ENCODE measurements at places on chromosomes 12 and 14. TPM values are rescaled to one million over a fixed set of nuclear protein-coding genes. Genes with fewer than 3 reads are reported as not detected.

KCNC2 gene
- 0.08 TPM for total RNA-seq

KLHL33 gene
- 0.20 TPM for total RNA-seq

KRT8 gene
- 235 TPM for total RNA-seq

CEBPE gene
- not detected for total RNA-seq

GRCh38 chr12:24698972-24699371 lies 249.9 kb downstream of the BCAT1 start:
- DNase-seq: no peak

DNA sequence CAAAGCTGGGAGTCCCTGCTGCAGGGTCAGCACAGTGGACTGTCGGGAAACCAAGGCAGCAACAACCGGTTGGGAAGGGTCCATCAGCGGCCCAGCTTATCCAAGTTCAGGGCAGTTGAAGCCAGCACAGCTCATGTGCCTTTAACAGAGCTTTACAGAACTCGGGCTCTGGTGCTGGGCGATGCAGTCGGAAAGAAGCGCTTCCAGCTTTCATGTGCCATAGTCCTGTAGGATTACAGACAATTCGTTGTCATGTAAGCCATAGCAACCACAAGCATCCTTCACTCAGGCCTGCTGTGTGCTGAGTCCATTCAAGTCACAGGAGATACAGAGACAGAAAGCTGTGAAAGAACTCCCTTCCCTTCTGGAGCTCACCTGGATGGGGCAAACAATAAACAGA lies 3.5 kb upstream of the FAM181A start:
- no peak for DNase-seq

DNA sequence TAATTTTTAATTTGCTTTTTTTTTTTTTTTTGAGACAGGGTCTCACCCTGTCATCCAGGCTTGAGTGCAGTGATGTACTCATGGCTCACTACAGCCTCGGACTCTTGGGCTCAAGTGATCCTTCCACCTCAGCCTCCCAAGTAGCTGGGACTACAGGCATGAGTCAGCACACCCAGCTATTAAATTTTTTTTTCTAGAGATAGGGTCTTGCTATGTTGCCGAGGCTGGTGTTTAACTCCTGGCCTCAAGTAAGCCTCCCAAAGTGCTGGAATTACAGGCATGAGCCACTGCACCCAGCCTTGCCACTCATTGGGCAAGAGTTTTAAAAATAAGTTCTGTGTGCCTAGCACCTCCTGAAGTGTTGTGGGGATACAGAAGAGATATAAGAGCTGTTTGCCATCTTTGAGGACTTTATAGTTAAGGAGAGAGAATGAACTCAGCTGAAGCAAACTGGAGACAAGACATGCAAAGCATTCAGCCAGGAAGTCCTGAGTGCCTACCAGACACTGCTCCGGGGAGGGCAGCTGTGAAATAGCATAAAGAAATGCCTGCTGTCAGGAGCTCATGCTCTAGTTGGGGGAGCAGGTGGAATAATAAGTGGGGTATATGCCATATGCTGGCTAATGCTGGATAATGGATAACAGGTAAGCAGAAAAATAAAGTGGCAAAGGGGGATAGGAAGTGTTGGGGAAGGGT lies 15.0 kb upstream of the EMP1 start:
- DNase-seq: no peak

GRCh38 chr12:95549392-95550084 lies 1.7 kb downstream of the USP44 start:
- no peak for DNase-seq

- no peak for DNase-seq
Observed at GRCh38 chr12:8950221-8950527, 729 bp upstream of the M6PR start.

DNA sequence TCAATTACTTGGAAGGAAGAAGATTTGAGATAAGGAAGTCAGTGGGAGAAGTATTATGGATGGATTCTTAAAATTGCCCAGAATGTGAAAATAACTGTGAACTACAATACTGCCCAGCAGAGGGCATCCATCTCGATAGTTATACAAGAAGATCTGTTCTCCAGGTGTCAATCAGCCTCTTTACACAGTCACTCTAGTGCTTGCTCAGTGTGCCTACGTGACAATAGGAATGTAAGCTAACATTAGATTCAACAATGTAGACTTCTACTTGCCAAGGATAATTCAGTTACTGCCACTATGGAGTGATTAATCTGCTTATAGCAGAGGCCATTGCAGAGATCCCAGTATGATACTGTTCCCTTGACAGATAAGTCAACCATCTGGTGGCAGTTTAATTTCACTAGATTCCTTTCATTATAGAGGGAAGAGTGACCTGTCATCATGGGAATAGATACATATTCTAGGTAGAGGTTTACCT lies 10.6 kb upstream of the MAP4K5 start:
- DNase-seq: no peak

DNA sequence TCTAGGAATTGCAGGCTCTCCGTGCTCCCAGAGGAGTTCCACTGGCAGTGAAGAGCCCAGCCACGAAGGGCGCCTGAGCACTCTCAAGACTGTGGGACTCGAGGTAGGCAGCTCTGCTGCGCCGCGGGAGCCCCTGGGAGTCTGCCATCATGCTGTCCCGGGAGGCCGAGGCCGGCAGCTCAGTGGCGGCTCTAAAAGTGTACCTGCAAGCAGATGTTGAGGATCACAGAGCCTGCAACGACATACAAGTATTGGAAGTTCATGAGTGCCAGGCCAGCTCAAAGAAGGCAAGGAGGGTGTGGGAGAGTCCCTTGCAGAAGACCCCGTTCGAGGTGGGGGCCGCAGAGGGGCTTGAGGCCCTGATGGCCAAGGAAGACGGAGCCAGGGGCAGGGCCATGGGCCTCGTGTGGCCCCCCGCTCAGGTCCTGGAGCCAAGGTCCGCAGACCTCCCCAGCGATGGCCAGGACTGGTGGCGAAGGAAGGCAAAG lies 62.7 kb downstream of the MUCL1 start:
- no peak for DNase-seq

DNA sequence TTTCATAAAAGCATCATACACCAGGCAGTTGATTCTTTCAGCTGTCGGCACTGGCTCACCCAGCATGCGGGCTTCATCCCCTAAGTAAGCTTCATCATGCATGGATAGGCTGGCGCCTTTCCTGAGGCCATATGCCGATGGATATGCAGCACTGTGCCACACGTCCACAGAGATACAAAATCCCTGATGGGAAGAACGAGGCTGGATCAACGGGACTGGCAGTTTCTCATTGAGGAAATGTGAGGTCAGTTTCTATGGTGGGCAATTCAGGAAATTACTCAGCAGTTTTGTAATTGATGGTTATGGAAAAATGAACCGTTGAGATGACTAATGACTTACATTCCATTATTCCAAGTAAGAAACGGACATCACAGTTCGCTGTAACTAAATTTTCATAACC lies 453.8 kb downstream of the TMEM121 start:
- DNase-seq: no peak

DNA sequence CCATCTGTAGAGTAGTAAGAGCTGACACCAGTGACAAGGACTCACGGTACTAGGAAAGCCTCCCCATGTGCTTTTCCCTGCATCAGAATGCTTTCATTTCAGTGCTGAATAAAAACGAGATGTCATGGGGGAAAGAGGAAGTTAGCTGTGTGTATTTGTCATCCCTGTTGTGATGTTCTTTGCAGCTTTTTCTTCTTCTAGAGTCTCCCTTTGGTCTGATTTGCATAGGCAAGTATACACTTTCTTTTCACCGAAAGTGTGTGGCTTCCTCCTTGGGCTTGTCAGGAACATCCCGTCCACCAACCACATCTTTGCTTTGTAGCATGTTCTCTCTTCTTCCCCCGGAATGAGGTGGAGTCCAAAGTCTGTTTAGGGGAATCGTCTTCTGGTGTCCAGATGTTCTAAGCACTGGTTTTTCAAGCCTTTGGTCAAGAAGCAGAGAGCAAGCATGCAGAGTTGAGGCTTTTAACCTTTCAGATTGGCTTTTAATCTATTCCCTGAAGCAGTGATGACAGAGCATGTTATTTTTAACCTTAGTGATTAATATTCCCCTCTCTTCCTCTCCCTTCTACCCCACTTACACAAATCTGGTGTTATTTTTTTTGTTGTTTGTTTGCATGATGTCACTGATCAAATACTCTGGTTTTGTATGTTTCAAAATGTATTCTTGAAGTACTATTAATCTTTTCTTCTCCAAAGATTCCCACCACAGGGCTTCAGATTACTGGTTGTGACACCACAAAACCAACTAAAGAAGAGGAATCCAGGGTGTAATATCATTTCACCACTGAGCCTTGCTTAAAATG lies 163.4 kb downstream of the SAMD4A start:
- no peak for DNase-seq

DNA sequence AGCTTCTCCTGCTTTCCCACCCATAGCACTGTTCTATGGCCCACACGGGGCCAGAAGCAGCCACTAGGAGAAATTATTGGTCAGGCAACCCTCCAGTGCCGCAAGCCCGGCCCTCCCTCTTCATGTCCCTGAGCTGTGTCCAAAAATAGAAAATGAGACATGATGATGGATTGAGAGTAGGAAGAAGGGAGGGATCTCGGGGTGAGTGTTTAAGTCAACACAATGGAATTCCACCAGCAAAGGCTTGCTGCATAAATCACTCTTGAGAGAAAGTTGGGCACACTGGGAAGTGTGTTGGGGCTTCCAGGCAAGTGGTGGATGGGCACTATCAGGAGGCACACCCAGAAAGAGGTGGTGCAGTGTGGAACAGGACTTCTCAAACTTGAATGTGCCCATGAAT lies 94.2 kb downstream of the LLPH start:
- DNase-seq: no peak

DNA sequence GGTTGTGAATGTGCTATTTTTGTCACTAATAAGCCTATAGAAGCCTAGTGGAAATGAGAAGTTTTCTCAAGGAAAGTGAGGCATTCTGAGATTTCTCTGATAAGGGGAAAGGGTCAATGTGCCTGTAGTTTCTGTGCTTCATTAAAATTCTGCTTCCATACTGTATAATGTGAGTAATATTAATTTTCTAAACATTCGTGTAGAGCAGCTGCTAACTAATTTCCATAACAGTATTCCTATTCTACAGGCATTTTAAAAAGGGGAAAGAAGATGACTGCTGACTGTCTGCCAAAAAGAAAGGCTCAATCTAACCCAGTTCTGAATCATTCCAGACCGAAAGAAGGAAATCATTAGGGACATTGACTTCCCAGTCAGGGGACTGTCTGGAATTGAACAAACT lies 293.3 kb upstream of the TMPO start:
- no peak for DNase-seq

DNA sequence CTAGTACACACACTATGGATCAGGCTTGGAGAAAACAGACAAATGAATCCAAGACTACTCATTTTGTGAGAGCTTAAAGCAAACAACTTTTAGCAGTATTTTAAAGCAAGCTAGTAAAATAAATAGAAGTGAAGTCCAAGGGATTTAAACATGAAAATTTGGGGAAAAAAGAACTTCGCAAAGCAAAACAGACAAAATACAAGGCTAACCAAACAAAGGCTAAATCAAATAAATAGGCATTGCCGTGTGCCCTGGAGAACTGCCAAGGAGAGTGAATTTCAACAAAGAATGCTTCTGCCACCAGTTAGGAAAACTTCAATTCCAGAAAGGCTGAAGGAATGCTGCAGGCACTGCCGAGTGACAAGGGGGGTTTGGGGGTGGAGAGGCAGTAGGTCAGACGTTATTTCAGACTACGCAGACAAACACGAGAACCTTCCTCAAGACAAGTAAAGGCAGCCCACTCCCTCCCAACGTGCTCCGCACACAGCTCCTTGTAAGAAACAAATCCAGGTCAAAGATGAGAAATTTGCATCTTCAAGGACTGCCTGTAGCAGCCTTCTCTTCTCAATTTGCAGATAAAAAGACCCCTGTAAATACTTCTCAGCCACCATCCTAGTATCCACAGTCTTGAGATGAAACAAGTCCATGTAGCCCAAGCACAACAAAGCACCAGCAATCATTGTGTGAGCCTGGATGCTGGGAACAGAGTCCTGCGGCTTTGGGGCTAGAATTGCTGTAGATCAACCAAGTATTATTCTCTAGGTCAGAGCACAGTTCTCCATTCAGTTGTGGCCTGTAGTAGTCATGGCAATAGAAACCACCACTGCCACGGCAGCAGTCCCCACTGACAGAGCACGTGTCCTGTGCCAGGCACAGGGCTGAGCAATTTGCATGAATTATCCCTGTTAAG lies 43.3 kb downstream of the EFCAB11 start:
- peak; percentile 70 for DNase-seq

DNA sequence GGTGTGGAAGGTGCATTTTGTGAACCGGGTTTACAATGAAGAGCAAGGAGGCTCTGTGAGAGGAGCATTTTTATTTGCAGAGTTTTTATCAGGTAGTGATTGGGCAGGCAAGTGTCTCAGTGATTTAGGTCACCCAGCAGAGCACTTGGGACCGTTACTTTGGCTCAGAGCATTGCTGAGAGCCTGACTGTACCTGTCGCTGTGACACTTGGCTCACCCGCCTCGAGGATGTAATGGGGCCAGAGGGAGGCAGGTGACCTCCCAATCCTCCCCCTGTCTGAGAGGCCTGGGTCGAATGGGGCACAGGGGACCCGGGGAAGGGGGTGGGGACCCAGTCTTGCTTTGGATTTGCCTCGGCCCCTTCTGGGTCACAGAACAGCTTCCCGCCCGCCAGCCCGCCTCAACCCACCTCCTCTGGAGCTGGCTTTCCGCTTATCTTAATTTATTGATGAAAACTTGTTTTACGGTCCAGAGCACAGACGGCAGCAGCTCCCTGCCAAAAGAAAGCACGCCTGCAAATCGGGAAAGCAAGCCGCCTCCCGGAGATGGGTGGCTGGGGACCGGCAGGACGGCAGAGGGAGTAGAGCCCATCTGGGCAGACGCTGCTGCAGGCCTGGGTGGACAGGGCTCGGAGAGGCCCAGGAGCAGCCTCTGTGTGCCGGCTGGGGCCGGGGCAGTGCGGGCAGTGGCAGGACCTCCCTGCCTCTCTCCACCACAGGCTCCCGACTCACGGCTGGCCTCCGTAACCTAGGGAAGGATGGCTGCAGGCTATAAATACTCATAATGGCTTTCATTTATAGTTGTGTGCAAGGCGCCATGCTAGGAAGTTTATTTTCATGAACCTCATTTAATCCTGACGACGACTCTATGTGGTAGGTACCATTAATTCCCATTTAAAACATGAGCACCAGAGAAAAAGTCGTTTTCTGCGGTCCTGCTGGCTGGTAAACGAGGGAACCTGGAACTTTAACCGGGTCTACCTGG lies 187.1 kb downstream of the TSPAN9 start:
- DNase-seq: peak; percentile 68

- peak; percentile 63 for DNase-seq
Observed at GRCh38 chr12:98594050-98594835, 757 bp downstream of the SLC25A3 start.

DNA sequence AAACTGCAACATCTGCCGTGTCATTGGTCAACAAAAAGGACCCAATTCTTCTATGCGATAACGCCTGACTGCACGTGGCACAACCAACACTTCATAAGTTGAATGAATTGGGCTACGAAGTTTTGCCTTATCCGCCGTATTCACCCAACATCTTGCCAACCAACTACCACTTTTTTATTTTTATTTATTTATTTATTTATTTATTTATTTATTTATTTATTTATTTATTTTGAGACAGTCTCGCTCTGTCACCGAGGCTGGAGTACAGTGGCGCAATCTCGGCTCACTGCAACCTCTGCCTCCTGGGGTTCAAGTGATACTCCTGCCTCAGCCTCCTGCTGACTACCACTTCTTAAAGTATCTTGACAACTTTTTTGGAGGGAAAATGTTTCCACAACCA lies 127.4 kb downstream of the RASSF9 start:
- DNase-seq: no peak
